ENCODE measurements at places on chromosomes 6 and 20.

GRCh38 chr20:20950620-20951019 lies 155.5 kb downstream of the LINC00237 start:
- no peak for DNase-seq

- no peak for DNase-seq
Observed at GRCh38 chr20:43160941-43161340, 28.8 kb downstream of the PTPRT start.

GRCh38 chr6:130362128-130362527 lies 3.7 kb upstream of the TMEM200A start:
- no peak for DNase-seq

DNA sequence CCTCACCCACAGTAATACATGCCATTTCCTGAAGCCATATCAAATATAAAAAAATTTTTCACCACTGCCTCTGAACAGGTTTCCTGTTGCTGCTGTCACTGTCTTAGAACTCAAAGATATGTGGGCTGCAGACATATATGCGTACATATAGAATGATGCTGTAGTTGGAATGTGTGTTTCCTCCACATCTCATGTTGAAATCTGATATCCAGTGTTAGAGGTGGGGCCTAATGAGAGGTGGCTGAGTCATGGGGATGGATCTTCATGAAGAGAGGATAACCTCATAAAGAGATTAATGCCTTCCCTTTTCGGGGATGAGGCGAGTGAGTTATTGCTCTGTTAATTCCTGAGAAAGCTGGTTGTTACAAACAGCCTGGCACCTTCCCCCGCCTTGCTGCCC lies 7.7 kb upstream of the SCP2D1 start:
- no peak for DNase-seq

GRCh38 chr6:31945154-31945506 lies 765 bp upstream of the CFB start:
- no peak for DNase-seq

GRCh38 chr6:143754204-143754603 lies 76.4 kb downstream of the PHACTR2 start:
- DNase-seq, result no peak

- DNase-seq, result no peak
Observed at GRCh38 chr6:4780360-4780812, 4.2 kb downstream of the CDYL start.

DNA sequence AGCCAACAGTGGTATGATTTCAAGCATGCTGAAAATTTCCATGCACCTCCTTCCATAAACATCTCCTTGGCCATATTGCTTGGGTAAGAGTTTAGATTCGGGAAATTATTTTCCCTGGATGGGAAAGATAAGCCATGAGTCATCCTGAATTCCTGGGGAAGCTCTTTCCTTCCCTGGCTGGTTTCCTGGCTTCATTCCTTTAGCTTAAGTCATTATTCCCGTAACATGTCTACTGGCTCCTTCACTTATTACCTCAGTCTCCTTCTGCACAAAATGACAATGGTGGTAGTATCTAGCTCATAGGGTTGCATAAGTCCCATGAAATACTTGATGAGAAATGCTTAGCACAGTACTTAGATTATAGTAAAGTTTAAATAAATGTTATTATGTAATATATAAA lies 27.6 kb downstream of the TINAG start:
- no peak for DNase-seq

DNA sequence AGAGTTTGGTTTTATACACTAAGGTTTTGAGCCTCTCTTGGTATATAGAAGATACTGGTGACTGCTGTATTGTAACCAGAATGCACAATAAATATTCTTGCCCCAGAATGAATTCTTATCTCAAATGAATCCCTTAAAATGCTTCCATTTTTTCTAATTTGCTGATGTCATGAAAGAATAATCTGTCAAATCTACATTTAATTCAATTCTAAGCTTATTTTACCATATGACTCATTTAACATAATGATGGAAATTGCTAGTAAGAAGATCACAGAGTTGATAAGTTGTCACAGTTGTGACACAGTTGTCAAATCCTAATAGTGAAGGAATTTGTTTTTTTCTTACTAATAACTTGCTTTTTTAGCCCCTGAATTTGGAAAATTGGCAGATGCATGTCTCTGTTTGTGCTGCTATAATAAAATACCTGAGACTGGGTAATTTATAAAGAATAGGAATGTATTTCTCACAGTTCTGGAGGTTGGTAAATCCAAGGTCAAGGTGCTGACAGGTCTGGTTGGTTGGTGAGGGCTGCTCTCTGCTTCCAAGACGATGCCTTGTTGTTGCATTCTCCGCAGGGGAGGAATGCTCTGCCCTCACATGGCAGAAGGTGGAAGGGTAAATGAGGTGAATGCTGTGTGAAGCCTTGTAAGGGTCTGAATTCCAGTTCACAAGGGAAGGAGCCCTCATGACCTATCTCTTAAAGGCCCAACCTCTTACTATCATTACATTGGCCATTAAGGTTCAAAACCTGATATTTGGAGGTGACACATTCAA lies 4.7 kb downstream of the ECT2L start:
- no peak for DNase-seq

DNA sequence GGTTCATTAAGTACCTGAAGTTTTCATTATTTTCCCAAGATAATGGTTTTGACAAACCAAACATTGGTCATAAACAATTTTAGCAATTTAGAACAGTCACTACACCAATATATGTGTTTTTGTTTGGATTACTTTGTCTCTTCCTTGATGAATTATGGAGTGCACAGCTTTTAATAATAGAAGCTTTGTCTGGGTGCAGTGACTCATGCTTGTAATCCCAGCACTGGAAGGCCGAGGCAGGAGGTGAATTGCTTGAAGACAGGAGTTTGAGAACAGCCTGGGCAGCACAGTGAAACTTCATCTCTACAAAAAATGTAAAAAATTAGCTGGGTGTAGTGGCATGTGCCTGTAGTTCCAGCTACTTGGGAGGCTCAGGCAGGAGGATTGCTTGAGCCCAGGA lies 89.4 kb upstream of the ANKEF1 start:
- DNase-seq, result no peak
